Stimulated activated CD4-positive, alpha-beta T cell treated with anti-CD3 and anti-CD28 coated beads, Interleukin-1b, Interleukin-23, amount 100 ng/mL, for 48 hours (primary cell): ENCODE measurements at places on chromosomes 3 and 15.
A peak's percentile ranks its signal among the peaks of the same experiment; 100 is the strongest.

GRCh38 chr3:21944251-21944650 is 193.2 kb upstream of the ZNF385D start:
- no peak for DNase-seq

GRCh38 chr15:79028411-79028964 is 62.1 kb downstream of the RASGRF1 start:
- peak; percentile 17 for DNase-seq

DNA sequence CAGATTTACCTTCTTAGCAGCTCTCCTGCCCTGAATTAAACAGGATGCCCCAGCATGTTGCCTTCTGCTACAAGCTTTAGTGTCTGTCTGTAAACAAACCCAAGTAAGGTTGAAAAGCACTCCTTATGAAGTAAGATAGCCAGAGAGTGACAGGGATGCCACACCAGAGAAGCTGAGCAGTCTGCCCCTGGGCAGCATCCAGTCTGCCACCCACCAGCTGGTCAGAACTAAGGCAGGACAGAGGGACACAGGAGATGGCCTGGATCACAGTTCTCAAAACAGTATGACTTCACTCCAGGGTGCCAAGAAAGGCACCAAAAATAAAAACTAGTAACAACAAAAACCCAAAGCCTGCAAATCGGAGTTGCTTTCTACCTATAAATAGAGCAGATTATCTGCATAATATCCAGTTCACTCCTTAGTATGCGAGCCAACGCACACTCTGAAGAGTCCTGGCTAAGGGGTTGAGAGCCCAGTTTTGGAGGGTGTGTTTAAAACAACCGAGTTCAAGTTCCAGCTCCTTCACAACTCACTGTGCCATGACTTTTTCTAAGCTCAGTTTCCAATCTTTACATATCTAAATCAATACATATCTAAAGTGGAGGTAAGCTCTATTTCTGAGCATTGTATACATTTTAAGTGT is 198.9 kb downstream of the KCNMB2 start:
- no peak for DNase-seq

GRCh38 chr3:119305286-119305685 is 11.1 kb downstream of the ARHGAP31 start:
- DNase-seq = no peak

DNA sequence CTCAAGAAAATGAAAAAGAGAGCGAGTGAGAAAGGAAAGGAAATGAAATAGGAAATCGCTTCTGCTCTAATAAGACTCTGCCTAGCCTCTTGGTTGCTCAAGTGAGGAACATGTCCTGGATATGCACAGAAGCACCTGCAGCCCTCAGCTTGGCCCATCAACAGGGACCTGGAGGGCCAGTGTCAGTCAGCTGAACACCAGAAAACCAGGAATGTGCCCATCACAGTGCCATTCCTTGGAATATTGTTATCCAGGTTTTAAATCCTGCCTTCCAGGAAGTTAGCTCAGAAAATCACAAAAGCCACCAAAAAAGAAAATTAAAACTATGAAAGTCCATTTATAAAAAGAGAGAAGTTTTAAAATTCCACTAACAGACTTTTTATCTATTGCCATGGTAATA is 173.4 kb upstream of the TPM1 start:
- DNase-seq = no peak

DNA sequence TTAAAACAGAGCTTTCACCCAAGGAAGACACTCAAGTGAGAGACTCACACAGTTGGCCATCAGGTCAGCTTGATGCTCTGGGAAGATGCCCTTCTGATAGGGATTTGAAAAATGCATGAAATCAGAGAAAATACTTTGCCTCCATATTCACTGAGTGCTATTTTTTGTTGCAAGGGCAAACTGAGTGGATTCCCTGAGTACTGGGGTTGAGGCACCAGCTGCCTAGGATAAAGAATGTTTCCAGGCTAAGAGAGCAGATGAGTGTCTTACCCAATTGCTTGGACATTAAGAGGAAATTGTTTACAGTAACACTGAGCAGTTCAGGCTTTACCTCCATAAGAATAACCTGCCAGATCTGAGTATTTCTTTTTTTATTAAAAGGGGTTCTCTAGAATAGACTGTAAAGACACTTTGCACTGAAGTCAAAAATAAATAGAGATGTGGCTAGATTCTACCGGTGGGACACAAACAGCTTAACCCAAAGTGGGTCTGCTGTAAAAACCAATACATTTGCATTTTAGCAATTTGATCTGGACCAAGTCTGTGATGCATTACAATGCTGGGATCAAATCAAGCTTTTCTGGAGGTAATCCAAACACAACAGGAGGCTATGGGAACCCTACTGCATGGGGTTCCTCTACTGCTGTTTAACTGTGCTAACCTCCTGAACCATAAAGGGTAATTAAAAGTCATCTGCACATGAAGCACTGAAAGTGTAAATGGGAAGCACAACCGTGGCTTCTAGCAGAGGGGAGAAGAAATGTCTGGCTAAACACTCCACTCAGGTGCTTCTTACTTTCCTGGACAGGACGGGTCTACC is 238.8 kb upstream of the WNT5A start:
- DNase-seq = no peak

DNA sequence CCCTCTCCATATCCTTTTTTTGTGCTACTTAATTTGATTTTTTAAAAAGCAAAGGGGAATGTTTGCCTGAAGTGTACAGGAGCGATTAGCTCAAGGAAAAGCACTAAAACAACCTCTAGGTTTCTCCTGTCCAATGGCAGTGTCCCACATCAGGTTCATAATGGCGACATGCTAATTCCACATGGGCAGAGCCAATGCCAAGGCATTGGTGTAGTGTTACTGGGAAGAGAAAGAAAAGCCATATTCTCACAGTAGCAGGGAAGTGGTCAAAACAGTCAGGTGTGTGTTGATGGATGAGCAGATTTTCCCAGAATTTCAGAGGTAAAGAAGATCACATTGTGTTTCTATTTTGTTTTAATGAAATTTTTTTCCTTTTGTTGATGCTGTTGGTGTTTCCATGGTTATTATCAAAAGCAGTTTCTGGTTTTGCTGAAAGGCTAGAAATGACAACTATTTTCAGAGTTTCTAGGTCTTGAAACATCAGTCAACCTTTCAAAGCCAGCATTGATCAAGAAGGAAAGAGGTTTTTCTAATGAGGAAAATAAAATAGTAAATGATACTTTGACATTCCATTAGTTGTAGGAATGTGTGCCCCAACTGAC is 65.2 kb downstream of the FNDC3B start:
- no peak for DNase-seq

DNA sequence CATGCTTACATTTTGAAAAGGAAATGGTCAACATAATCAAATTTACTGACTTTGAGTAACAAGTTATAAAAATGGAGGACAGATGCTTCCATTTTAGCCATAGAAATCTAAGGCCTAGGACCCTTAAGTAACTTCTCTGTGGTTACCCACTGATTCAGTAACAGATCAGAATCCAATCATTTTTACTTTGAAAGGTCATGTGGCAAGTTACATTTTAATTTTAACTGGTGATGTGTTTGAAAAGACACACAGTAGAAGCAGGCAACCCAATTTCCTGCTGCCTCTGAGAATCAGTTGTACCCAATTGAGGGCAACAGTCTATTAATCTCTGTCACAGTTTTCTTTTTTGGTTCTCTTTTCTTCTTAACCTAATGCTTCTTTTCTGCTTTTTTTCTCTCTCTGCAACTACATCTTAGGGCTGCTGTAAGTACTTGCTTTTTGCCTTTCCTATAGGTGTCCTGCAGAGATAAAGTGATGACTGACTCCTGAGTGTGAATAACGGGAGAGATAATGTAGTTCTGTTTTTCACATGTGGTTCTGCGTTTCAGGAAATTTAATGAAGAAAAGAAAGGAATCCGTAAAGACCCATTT is 3.3 kb downstream of the ZWILCH start:
- no peak for DNase-seq
